ENCODE measurements at places on chromosomes 1 and 21.

DNA sequence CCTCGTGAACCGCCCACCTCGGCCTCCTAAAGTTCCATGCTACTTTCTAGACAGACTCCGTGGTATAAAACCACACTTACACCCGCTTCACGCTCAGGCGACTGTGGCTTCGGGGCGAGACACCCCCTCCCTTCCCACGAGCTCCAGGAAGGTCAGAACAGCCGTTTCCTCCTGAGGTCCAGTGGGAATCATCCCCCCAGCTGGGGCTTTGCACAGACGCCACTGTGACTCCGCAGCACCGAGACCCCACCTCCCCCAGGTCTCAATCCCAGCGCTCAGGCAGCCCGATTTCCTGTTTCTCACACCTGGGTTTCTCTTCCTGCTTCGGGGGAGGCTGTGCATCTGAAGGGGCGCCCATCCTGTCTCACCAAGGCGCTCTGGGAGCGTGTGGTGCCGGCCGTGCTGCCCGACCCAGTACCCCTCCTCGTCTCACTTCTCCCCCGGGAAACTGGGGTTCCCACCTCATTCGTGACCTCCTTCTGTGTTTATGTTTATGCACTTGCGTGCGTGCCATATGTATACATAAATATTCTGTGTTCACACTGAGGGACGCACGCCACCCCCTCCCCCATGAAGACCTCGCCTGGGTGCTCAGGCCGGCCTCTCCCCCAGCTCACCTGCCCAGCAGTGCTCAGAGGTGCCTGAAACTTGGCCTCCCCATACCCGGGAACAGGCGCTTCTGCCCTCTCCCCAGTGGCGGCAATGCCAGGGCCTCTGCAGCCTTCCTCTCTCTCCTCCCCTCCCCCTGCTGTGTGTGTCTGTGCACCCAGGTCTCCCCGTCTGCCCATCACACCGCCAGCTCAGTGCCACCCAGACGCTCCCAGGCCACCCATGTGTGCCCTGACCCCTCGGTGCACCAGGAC is 14.6 kb downstream of the SLC35E2B start:
- DNase-seq: no peak

DNA sequence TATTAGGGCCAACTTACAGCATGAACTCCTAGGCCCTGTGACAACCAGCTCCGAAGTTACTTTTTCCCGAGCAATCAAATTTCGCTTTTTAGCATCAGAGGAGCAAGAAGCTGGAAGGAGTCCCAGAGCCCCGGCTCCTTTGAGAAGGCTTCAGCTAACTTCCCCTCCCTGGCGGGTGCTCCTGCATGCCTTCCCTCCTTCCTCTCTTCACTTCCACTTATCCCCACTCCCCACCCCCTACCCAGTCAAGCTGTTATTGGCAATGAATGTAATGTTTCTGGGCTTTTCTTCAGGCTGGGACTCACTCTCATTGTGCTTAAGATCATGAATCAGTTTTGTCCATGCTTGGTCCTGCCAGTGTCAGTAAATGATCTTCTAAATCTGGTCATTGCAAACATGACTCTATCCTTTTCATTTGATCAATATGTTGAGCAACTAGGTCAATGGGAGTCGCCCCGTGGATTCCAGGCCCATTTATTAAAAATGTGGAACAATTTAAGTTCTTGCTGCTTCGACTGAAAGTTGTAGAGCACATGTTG is 94.5 kb upstream of the TSPAN2 start:
- no peak for DNase-seq

GRCh38 chr1:172882791-172883386 is 167.9 kb downstream of the TNFSF18 start:
- DNase-seq: no peak

DNA sequence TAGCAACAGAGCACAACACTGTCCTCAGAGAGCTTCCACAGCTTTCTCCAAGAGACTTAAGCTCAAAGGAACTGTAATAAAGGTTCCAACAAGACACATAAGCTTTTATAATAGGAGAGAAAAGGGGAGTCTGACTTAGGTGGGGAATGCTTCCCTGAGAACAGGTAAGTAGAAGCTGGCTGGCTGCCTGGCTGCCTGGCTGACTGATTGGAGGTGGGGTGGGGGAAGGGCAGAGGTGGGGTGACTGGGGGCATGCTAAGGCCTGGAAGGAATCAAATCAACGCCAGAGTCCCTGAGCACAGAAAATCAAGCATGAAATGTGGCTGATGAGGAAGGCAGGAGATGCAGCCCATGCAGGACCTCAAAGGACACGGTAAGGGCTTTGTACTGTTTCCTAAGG is 45.8 kb downstream of the DMAP1 start:
- no peak for DNase-seq

- DNase-seq: no peak
Observed at GRCh38 chr1:230976360-230976759, 2.3 kb downstream of the TTC13 start.

DNA sequence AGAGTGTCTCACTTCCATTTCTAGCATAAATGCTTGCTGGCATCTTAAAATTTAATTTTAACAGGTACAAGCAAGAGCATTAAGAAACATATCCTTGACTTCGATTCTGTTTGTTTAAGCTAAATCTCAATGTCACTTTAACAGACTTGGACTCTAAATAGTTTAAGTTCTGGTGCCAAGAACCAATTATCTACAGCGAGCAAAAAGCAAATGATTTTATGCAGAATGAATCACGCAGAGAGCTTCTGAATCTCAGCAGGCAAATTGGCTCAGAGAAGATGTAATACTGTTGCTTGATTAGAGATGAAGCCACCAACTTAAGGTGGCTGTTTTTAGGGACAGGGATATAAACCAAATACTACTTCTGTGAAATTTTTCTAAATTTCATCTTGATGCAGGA is 117.0 kb upstream of the PLD5 start:
- no peak for DNase-seq

DNA sequence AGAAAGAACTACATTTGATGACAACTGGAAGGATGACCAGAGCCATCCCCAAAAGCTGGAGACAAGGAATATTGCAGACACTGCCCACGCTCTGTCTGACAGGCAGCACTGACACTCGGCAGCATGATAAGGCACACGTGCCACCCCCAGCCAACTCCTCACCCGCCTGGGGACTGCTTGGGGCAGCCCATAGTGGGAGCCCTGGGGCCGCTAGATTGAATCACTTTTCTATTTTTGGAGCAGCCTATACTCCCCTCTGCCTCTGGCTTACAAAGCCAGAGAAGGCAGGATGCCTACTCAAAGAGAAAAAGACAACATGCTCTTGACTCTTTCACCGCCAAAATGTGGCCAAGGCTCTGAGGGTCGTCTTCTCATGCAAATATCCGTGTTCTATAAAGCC is 1.3 kb downstream of the SMG5 start:
- DNase-seq: no peak
